ENCODE measurements at places on chromosomes 12 and 14.
A peak's percentile ranks its signal among the peaks of the same experiment; 100 is the strongest.

GRCh38 chr14:54105406-54105805 is 148.8 kb upstream of the BMP4 start:
- no peak for DNase-seq

GRCh38 chr12:119594399-119594730 is 791 bp downstream of the TMEM233 start:
- no peak for DNase-seq

- DNase-seq = no peak
These were observed 115.0 kb upstream of the RPH3A start for GRCh38 chr12:112676507-112676906.

- no peak for DNase-seq
These were observed 200.4 kb downstream of the PTPRO start for GRCh38 chr12:15522574-15523187.

DNA sequence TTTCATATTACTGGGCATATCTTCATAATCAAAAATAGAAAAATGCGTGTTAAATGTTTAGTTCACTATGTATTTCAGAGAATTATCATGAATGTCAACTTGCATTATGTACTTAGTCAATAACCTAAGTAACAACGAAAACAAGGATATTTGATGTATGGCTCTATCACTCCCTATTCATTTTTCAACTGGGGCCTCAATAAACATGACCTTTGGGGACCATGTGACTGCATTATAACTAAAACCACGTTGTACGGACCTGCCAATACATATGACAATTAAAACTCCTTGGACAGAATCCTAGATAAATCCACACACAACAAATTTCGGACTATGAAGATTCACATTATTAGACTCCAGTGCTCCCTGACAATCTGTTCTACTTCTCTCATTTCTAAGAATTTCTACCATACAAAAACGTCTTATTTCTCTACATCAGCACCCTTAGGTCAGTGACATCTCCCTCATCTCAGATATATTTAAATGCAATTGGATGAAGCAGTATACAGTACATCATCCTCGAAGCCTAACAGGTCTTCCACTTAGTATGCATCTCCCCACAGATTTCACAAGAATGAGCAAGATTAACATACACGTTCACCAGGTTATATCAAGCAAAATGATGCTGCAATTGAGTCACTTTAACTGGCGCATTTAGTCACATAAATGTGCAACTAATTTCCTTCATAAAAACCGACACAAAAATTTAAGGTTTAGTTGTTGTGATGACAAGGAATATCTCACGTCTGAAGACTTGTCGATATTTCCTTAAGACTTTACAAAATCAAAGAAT is 1.5 kb downstream of the UBE2N start:
- no peak for DNase-seq

DNA sequence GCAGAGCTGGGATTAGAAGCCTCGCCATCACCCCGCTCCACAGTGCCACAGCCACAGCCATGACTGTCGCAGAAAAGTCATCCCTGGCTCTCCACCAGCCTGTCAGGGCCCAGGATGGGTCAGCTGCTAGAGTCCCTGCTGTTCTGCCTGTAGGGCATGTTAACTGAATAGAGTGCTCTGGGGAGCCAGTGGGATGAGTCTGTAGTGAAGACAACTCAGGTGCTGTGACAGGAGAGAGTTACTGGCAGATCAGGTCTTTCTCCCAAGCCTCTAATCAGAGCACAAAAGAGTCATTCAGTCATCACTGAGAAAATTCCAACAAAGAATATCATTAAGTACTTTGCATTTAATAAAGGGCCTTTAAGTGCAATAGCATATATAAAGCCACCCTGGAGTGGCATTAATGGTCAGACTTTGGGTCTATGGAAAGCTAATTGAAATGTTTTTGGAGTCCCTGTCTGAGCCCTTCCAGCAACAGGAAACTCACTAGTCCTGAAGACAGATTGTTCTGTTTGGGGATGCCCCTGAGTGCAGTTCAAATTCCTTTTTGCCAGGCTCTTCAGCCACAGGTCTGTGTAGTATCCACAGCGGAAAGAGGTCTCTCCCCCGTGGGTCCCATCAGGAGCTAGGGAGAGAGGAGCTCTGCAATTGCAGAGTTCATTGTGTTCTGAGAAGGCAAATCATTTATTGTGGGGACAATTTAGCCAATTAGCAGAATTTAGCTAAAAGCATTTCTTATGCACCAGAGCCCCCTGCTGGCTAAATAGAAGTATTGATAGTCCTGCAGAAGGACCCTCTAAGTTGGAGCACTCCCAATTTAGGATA is 45.2 kb upstream of the C14orf132 start:
- DNase-seq = peak; percentile 26

GRCh38 chr14:33035416-33036194 is 96.9 kb downstream of the NPAS3 start:
- DNase-seq = no peak

GRCh38 chr14:91573894-91574837 is 64.1 kb upstream of the PPP4R3A start:
- peak; percentile 92 for DNase-seq

GRCh38 chr14:94936901-94937685 is 167.2 kb upstream of the GSC start:
- no peak for DNase-seq

- no peak for DNase-seq
These were observed 3.4 kb downstream of the RBM19 start for GRCh38 chr12:113962733-113963132.
